NCI-H2029 (cell line): ENCODE measurements at places on chromosomes 5 and 9.

DNA sequence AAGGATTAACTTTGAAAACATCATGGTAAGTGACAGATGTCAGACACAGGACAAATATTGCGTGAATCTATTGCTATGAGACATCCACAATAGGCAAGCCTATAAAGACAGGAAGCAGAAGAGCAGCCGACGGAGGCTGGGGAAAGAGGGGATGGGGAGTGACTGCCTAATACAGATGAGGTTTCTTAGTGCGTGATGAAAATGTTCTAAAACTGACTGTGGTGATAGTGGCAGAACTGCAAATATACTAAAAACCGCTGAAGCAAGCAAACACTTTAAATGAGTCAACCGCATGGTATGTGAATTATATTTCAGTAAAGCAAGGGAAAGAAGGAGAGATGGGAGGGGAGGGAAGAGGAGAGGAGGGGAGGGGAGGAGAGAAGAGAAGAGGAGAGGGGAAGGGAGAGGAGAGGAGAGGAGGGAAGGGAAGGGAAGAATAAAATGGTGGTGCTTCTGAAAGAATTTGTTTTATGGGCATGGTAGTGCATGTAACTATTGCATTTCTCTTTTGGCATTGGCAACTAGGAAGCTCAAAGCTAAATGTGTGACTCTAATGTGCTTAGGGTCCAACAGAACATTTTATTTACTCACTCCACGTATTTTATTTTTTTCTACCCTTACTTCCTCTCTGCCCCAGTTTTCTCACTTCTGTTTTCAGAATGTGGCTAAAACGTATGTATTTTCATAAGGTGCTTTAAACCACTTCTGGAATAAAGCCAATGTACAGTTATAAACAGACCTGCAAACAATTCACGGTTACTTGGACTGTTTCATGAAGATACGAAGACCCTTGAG lies 21.3 kb downstream of the AKNA start:
- DNase-seq = no peak

DNA sequence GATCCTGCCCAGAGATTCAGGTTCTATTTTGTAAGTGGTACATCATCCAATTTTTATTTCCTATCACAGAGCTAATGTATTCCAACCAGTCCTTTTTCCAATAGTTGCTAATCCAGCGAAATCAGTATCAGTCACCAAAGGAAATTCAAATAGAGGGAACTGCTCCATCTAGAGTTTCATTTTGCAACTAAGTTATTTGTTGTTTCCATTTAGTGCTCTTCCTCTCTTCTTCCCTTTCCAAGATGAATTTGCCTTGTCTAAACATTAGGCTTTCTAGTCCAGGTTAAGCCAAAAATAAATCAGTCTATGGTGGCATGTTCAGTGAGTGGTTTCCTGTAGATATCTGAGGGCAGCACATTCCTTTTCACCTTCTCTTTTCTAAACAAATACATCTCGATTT lies 79.8 kb upstream of the SPATA31D4 start:
- DNase-seq = no peak

GRCh38 chr5:56080375-56081052 lies 85.8 kb upstream of the IL6ST start:
- no peak for DNase-seq

GRCh38 chr9:107779731-107780130 lies 290.2 kb upstream of the KLF4 start:
- no peak for DNase-seq

DNA sequence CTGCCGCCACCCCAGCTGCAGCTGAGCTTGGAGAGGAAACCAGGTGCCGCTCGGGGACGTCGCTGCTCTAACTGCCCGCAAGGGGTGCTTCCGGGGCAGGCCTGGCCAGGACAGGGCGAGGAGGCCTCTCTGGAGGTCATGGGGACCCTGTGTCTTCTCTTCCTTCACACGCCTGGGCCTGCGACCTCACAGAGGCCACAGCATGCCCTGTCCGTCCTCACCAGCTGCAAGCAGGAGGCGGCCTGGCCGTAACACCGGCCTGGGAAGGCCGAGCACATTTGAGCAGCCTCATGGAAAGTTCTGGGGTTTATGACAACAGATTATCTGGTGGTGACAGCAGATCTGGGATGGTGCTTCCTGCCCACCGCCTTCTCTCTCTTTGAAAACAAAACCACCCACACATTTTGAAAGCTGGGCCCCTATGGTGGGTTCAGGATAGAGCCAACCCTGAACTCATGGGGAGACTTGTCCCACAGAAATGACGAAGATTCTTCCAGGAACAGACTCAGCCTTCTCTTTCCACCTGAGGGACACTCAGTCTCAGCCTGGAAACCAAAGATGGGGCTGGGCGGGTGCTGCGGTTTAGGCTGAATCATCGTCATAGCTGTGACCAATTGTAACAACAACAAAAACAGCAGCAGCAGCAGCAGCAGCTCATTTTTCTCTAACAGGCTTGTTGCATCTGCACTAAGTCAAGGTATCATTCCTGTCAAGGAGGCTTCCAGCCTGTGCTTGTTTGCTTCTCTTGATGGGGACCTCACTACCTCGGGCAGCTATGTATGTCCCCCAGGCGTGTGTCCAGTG lies 99.6 kb upstream of the RAPGEF1 start:
- no peak for DNase-seq

GRCh38 chr5:16178745-16179372 lies 732 bp downstream of the MARCHF11 start:
- peak; percentile 39 for DNase-seq

DNA sequence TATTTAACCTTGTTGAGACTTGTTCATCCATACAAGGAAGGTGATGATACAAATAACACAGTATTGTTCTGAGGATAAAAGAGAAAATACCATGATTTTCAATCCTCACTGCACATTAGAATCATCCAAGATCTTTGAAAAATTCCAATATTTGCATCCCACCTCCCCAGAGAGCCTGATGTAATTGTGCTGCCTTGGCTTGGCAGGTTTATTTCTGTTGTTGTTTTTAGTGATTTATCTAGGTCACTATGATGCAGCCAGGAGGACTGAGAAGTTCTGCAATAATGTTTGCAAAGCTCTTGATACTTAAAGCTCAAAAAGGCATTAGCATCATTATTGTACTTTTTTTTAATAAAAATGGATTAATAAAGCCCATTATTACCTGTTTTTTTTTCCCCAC lies 67.0 kb upstream of the NMUR2 start:
- no peak for DNase-seq
